Pancreas (tissue), 10 donors: ENCODE measurements at places on chromosomes 7 and 10. TPM values are rescaled to one million over a fixed set of nuclear protein-coding genes. Genes with fewer than 3 reads are reported as not detected.
A peak's percentile ranks its signal among the peaks of the same experiment; 100 is the strongest.

- no peaks in the 10 kb centered on the region for H3K36me3 ChIP-seq
- H3K4me1 ChIP-seq, result no peaks in the 10 kb centered on the region
- no peak for DNase-seq
These were observed 219.5 kb upstream of the KCND2 start for GRCh38 chr7:120053390-120053961.

GRCh38 chr7:136956232-136956631 is 87.8 kb downstream of the CHRM2 start:
- no peak for DNase-seq
- no peaks in the 10 kb centered on the region for H3K4me1 ChIP-seq
- H3K27me3 ChIP-seq, result no peaks in the 10 kb centered on the region
- H3K36me3 ChIP-seq, result no peaks in the 10 kb centered on the region
- no peak overlapping the region for H3K4me3 ChIP-seq

DNA sequence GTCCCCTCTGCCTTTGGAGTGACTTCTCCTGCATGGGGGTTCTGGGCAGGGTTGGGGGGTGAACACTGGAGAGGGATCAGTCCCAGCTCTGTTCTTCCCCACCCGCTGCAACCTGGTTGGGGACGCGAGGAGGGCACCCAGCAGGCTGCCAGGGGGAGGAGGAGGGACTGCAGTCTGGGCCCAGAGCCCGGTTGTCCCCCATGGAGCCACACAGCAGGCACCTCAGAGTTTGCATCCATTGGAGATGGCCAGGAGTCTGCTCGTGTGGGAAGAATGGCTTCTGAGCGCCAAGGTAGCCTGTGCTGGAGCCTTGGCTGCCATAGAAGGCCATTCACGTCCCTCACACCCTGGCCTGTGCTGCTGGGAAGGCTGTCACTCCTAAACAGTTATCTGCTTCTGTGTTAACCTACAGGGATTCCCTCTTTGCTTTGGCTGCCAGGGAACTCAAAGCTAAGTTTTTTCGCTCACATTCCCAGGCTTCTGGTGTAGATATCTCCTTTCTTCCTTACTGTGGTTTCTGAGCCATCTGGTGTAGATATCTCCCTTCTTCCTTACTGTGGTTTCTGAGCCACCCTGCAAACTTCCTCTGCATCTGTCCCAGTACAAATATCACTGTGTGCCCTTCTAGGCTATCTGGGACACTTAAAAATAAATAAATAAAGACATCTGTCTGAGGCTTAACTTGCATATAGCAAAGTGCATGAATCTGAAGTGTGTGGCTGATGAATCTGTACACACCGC is 133.7 kb downstream of the LHPP start:
- no peaks in the 10 kb centered on the region for H3K4me1 ChIP-seq
- no peak overlapping the region for H3K27ac ChIP-seq
- H3K27me3 ChIP-seq, result no peaks in the 10 kb centered on the region
- no peak overlapping the region for H3K4me3 ChIP-seq

GRCh38 chr7:104656467-104656866 is 328.1 kb downstream of the LHFPL3 start:
- no peak overlapping the region for H3K4me3 ChIP-seq
- no peaks in the 10 kb centered on the region for H3K4me1 ChIP-seq
- DNase-seq, result no peak
- H3K27ac ChIP-seq, result no peak overlapping the region
- no peaks in the 10 kb centered on the region for H3K36me3 ChIP-seq

GRCh38 chr10:86018735-86019058 is 347.9 kb downstream of the GRID1 start:
- no peak for DNase-seq
- peak overlapping the region; percentile 71 for H3K27ac ChIP-seq
- no peaks in the 10 kb centered on the region for H3K36me3 ChIP-seq
- no peak overlapping the region for H3K4me3 ChIP-seq

- H3K36me3 ChIP-seq, result no peaks in the 10 kb centered on the region
- no peak overlapping the region for H3K27ac ChIP-seq
- DNase-seq, result no peak
- no peaks in the 10 kb centered on the region for H3K4me1 ChIP-seq
- no peaks in the 10 kb centered on the region for H3K27me3 ChIP-seq
- H3K4me3 ChIP-seq, result no peak overlapping the region
These were observed 133.7 kb upstream of the GJD4 start for GRCh38 chr10:35471435-35471834.

GRCh38 chr7:6107924-6108323 is 76.7 kb downstream of the ANKRD61 start:
- no peaks in the 10 kb centered on the region for H3K27me3 ChIP-seq
- no peak for DNase-seq
- no peak overlapping the region for H3K4me3 ChIP-seq
- no peak overlapping the region for H3K27ac ChIP-seq
- no peaks in the 10 kb centered on the region for H3K36me3 ChIP-seq

- H3K27me3 ChIP-seq, result no peaks in the 10 kb centered on the region
- no peaks in the 10 kb centered on the region for H3K36me3 ChIP-seq
- H3K4me1 ChIP-seq, result no peaks in the 10 kb centered on the region
- H3K27ac ChIP-seq, result peak within 1 kb of the TSS; percentile 94
- peak; percentile 99 for DNase-seq
These were observed at the start of gene CYCS for GRCh38 chr7:25125137-25125946. TSS of gene CYCS (minus strand) at chr7:25125260. CDS start at chr7:25124119, 1,141 bp downstream.

DNA sequence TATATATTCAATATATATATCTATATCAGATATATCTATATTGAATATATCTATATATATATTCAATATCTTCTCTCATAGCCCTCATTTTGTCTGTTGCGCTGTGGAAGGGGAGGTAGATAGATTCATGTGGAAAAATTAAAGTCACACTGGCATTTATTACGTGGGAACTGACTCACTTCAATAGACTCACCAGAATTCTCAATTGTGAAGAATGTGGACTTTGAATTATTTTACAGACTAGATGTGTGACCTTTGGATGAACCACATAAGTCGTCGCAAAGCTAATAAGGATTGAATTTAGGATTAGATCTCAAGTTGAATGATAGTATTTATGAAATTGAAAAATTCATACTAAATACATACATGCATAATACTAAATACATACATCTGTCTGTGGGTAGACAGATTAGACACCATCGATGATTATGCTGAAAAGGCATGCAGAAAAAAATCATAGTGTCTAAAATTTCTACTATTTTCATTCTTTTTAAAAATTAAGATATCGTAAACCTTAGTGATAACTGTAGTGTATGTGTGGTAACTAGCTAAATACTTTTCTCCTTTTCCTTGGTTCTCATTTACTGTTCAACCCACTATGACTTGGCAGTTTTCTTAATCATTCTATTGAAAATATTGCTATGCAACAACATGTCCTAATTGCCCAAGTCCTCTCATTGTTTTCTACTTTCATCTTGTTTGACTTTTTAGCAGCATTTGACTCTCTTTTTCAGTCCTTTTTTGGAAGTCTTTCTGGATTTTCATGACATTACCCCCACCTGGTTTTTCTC is 61.8 kb upstream of the A1CF start:
- no peaks in the 10 kb centered on the region for H3K27me3 ChIP-seq
- no peak for DNase-seq
- no peaks in the 10 kb centered on the region for H3K4me1 ChIP-seq
- H3K27ac ChIP-seq, result no peak overlapping the region
- no peaks in the 10 kb centered on the region for H3K36me3 ChIP-seq

- no peaks in the 10 kb centered on the region for H3K27me3 ChIP-seq
- no peaks in the 10 kb centered on the region for H3K4me1 ChIP-seq
- no peak overlapping the region for H3K4me3 ChIP-seq
- H3K36me3 ChIP-seq, result no peaks in the 10 kb centered on the region
These were observed 18.2 kb downstream of the CALML5 start for GRCh38 chr10:5481121-5481520.

DNA sequence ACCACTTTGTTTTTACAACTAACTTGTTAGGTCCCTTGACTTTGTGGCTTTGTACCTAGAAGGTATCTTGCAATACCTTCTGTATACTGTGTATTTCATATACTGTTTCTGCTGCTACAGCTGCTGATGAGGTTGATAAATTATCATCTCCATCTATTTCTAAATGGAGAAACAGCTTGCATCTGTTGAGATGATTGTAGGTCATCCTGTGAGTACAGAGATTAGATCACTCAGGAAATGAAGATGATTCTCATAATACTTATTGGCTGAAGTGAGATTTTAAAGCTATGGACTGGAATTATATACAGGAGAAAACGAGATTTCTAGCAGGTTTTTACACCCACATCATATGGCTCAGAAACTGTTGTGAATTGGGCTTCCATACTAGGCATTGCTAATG is 280.5 kb downstream of the KCND2 start:
- H3K27ac ChIP-seq, result no peak overlapping the region
- no peaks in the 10 kb centered on the region for H3K27me3 ChIP-seq
- H3K36me3 ChIP-seq, result no peaks in the 10 kb centered on the region
- no peaks in the 10 kb centered on the region for H3K4me1 ChIP-seq

DNA sequence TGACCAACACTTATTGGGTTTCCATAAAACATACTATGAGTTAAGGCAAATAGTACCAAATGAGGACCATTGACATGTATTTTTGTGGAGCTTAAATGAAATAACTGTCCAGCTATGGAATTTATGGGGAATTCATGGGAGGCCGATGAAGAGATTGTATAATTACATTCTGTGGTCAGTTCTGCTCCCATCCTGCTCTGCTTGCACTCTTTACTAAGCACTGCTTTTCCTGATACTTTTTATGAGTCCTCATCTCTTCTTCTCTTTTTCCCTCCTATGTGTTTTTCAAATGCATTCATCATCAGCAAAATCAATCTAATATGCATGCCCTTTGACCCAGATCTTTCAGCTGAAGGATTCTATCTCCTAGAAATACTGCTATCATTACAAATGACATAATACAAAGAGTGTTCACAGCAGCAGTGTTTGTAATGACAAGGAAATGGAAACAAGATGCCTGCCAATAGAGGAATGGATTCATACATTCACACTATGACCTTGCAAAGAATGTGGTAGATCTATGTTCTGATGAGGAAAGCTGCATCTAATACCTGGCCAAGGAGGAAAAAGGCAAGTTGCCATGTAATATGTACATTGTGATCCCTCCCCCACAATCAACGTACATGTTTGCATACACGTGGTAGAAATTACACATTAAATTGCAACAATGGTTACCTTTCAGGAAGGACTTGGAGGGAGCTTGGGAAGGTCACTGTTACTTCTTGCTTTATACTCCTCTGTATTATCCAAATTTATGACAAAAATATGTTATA is 73.9 kb downstream of the PCGF5 start:
- H3K4me3 ChIP-seq, result no peak overlapping the region
- H3K4me1 ChIP-seq, result no peaks in the 10 kb centered on the region
- no peak for DNase-seq
- no peaks in the 10 kb centered on the region for H3K36me3 ChIP-seq

GRCh38 chr10:85967594-85967993 is 399.0 kb downstream of the GRID1 start:
- H3K4me1 ChIP-seq, result no peaks in the 10 kb centered on the region
- no peaks in the 10 kb centered on the region for H3K27me3 ChIP-seq
- H3K4me3 ChIP-seq, result no peak overlapping the region
- no peak overlapping the region for H3K27ac ChIP-seq
- H3K36me3 ChIP-seq, result no peaks in the 10 kb centered on the region

GRCh38 chr7:95062901-95063300 is 155.5 kb downstream of the PPP1R9A start:
- no peak for DNase-seq
- H3K4me3 ChIP-seq, result no peak overlapping the region
- H3K27ac ChIP-seq, result no peak overlapping the region
- no peaks in the 10 kb centered on the region for H3K4me1 ChIP-seq
- no peaks in the 10 kb centered on the region for H3K27me3 ChIP-seq
- no peaks in the 10 kb centered on the region for H3K36me3 ChIP-seq

DNA sequence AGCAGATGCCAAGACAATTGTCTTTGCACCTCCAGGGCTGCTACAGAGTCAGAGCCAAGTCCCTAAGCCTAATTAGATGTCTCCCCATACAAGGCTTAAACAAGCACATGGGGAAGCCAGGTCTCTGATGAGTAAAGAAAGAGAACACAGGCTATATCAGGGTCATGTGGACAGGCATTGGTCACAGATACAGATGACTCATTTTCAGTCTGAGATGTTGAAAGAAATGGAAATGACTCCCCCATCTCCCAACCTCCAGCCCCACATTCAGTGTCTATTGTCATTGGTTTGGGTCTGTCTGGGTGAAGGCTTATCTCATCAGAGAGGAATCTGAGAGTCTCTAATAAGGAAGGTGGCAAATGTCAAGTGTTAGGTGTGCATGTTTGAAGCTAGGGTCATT is 290.1 kb upstream of the KIAA1217 start:
- H3K27ac ChIP-seq, result no peak overlapping the region
- H3K36me3 ChIP-seq, result no peaks in the 10 kb centered on the region
- no peaks in the 10 kb centered on the region for H3K4me1 ChIP-seq
- no peak for DNase-seq

DNA sequence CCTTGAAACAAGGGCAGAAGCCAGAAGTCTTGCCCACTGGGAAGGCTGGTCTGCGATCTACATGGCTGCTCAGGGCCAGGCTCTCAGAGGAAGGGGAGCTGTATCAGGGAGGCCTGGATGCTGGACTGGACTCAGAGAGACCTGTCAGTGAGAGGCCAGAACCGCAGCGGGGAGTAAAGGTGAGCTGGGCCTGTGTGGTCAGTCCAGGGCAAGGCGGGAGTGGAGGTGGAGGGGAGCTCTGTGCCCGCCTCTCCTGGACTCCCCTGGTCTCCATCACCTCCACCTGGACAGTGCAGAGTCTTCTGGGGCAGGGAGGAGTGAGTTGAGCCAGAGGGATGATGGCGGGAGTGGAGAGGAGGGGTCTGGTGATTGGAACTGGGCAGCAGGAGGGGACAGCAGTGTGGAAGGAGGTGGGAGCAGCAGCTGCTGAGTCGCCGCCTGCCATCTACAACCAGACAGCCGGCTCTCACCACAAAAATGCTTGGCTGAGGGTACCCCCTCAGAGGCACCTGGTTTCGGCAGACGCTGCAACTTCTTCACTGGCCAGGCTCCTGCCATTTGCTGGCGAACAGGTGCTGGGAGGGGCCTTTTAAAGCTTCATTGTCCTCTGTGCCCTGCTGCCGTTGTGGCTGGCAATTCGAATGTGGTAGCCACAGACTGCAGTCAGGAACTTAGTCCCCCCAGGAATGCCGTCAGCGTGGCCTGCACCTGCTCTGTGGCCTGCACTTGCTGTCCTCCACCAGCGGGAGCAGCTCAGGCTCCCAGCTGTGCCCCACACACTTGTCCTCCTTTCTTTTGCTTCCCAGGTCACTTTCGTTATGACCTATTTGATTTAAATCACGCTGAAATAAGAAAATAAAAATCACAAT is 3.5 kb downstream of the RASSF4 start:
- no peaks in the 10 kb centered on the region for H3K36me3 ChIP-seq
- no peak overlapping the region for H3K4me3 ChIP-seq
- H3K4me1 ChIP-seq, result peaks cover 16% of the 10 kb centered on the region
- H3K27ac ChIP-seq, result peak overlapping the region; percentile 92

The SYT15 gene
- polyA plus RNA-seq, result 2.7 TPM

The CUZD1 gene
- polyA plus RNA-seq, result 2,052 TPM

The NKX2-3 gene
- polyA plus RNA-seq, result 1.0 TPM

The FLNC gene
- 0.82 TPM for polyA plus RNA-seq

The EPDR1 gene
- 5.1 TPM for polyA plus RNA-seq

The LIPA gene
- polyA plus RNA-seq, result 18.1 TPM

The GLI3 gene
- 0.54 TPM for polyA plus RNA-seq

The WNT8B gene
- 0.08 TPM for polyA plus RNA-seq

The GPR37 gene
- 2.3 TPM for polyA plus RNA-seq

The ENTPD1 gene
- 1.8 TPM for polyA plus RNA-seq
